Activated effector memory CD4-positive, alpha-beta T cell treated with anti-CD3 and anti-CD28 coated beads, Interleukin-2, amount 50 U/mL, for 16 hours (primary cell): ENCODE measurements at places on chromosomes 3 and 15.

DNA sequence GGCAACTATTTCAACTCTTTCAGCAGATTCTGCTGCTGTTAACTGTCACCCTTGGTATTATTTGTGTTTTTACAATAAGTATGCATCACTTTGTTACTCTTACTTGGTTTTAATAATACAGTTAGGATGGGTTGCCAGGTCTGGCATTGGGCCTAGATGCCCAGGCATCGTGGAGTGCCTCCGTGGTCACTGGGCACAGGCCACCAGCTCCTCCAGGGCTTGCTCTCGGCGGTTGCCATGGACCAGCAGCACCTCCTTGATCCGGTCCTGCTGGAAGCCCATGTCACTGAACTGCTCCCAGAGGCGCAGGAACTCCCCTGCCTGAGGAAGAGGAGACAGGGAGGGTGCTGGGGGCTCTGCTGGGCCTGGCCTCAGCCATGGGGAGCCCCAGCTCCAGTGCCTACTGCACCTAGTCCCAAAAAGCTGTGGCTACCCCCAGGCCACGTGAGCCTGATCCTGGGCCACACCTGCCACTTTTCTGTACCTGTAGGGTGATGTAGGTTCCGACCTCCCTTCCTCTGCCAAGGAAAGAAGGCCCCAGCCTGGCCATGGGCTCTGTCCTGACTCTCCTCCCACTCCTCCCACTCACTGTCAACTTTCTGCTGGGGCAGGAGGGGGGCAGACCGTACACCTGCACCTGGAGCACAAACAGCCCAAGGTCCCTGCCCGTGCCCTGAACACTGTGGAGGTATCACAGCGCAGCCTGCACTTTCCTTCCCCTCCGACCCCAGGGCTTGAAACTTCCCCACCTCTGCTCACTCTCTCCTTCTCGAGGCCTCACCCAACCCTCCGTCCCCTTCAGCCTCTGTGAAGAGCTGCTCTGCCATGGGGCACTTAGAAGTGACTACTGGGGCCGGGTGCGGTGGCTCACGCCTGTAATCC is 16.6 kb downstream of the KBTBD13 start:
- no peak for DNase-seq

DNA sequence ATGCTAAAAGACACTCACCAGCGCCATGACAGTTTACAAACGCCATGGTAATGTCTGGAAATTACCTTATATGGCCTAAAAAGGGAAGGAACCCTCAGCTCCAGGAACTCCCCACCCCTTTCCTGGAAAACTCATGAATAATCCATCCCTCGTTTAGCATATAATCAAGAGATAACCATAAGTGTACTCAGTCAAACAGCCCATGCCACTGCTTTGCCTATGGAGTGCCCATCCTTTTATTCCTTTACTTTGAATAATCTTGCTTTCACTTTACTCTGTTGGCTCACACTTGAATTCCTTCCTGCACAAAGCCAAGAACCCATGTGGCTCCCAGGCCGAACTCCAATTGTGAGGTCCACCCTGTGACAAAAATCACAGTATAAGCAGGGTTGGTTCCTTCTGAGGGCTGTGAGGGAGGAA is 19.1 kb upstream of the FSTL1 start:
- DNase-seq: no peak

- DNase-seq: no peak
Observed at GRCh38 chr3:122913539-122914100, 113.9 kb downstream of the SEMA5B start.

DNA sequence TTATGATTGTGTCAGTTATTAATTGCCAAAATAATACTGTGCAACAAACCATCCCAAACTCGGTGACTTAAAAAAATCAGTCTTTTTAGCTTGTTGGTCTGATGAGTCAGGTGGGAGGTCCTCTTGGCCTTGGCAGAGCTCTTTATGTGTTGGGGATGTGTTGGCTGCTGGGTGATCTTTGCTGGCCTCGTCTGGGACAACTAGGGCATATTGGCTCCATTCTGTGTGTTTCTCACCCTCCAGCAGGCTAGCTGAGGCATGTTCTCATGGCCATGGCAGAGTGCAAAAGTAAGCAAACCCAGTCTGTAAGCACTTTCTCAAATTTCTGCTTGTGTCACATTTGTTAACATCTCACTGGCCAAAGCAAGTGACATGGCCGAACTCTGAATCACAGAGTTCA is 251.6 kb downstream of the RPLP1 start:
- DNase-seq: no peak

GRCh38 chr15:88018869-88019641 is 237.5 kb downstream of the NTRK3 start:
- DNase-seq: no peak

DNA sequence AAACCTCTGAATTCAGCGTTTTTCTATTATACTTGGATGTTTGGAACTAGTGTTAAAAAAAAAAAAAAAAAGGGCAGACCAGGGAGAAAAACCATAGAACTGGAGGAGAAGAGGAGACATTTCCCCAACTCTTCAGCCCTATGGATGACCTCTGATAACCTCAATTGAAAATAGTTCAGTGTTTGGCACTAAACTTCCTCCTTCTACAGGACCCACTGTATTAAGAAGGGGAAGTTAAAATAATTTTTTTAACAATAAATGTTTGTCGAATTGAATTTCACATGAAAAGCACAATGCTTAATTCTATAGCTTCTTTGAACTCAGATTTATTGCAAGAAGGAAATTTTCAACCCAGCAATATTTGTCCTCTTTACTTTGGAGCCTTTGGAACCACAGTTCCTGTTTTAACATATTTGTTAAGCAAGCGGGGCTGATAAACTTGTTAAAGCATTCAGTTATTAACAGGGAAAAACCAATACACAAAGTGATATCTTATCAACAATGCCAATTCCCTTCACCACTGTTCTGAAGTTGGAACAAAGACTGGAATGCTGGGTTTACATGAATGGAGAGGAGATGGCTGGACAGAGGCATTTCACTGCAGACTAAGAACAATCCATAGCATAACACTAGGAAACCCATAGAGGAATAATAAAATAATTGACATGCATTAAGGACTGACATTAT is 3.1 kb upstream of the A4GNT start:
- no peak for DNase-seq

- no peak for DNase-seq
Observed at GRCh38 chr3:70861234-70861633, 548.8 kb upstream of the MDFIC2 start.

- DNase-seq: no peak
Observed at GRCh38 chr3:50642382-50642781, 25.4 kb downstream of the MAPKAPK3 start.

GRCh38 chr3:158205994-158206393 is 96.1 kb downstream of the RSRC1 start:
- DNase-seq: no peak

DNA sequence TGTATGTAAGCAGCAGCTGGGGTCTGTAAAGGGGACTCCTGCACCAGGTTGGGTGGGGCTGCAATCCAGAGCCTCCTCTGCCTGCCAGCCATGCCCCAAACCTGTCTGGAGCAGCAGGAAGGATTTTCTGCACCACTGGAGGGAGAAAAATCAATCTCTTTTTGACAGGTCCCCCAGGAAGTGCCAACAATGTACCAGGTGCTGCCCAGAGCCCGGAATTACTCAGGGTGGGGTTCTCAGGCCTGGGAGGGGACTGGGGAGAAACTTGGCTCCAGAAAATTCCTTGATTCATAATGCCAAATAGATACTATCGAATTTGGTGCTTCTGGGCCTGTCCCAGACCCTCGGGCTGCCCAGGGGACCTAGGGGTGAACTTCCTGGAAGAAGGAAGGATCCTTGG is 52.6 kb downstream of the WNT7A start:
- DNase-seq: no peak

DNA sequence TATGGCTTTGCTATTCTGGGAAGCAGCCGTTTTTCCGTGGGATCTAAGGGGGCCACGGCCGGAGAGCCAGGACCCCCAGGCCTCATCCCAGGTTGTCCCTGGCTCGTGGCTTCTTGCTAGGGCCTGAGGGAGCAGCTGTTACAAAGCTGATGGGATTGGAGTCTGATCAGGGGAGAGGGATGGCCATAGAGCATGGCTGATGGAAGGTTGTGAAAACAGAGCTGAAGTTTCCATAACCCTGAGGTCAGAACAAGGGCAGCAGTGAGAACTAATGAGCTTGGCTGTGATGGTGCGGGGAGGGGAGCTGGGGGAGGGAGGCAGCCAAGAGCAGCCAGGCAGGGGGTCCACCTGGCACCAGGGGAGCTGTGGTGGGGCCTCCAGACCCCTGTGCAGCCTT is 63.0 kb downstream of the LINGO1 start:
- DNase-seq: no peak

- no peak for DNase-seq
Observed at GRCh38 chr3:145893331-145893730, 267.7 kb downstream of the PLOD2 start.

DNA sequence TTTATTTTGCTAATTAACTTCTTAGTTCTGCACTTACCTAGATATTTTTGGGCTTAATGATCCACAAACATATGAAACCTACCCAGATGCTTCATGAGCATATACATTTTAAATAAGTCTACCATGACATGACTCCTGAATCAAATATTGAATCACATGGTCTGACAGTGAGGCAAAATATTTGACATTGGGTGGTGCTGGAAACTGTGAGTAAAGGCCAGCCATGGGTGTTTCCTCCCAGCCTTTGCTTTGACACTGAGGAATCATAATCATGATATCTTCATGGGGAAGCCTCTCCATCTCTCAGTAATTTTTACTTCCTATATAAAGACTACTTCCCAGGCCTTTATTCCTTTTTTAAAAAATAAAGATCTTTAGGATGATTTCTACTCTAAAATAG is 22.8 kb upstream of the SSR3 start:
- DNase-seq: no peak

DNA sequence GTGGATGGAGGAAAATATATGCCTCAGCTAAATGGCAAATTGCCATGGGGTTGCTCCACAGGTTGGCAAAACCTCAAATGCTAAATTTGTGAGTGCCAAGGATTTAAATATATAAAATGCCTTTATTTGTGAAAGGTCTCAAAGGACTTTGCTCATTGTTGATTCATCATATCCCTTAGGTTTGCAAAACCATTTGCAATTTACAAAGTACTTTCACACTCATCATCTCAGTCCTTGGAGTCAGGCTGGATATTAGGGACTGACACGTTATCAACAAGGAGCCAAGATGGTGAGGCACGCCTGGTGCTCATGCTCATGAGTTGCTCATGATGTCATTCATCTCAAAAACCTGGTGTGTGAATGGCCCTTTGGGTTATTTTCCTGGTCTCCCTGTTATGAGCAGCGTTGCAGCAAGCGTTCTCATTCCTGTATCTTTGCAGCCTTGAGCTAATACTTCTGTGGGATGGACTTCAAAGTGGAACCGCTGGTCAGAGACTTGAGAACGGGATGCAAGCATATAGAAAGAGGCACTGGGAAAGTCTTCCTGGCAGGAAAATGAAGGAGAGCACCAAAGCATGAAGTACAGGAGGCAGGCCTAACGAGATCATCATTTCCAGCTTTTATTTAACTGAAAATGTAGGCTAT is 66.0 kb downstream of the MYO1E start:
- DNase-seq: no peak

GRCh38 chr3:123723522-123724168 is 138.8 kb upstream of the HACD2 start:
- DNase-seq: peak; percentile 67

- DNase-seq: no peak
Observed at GRCh38 chr3:30355622-30356021, 250.8 kb upstream of the TGFBR2 start.

DNA sequence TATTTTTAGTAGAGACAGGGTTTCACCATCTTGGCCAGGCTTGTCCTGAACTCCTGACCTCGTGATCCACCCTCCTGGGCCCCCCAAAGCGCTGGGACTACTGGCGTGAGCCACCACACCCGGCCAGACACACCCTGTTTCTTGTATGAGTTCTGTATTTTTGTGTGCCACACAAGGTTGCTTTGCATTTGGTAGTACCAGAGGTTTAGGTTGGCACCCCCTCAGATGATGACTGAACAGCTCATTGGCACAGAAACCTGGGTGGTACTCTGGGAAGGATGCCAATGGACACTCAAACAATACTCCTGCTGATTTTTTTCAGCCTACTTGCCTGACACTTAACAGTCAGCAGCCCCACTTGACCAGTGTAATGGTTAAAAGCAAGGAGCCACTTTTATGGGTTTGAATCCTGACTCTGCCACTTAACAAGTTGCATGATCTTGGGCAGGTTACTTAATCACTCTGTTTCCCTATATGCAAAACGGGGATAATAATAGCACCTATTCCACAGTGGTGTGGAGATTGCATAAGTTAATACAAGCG is 39.2 kb upstream of the BCL2A1 start:
- DNase-seq: no peak

DNA sequence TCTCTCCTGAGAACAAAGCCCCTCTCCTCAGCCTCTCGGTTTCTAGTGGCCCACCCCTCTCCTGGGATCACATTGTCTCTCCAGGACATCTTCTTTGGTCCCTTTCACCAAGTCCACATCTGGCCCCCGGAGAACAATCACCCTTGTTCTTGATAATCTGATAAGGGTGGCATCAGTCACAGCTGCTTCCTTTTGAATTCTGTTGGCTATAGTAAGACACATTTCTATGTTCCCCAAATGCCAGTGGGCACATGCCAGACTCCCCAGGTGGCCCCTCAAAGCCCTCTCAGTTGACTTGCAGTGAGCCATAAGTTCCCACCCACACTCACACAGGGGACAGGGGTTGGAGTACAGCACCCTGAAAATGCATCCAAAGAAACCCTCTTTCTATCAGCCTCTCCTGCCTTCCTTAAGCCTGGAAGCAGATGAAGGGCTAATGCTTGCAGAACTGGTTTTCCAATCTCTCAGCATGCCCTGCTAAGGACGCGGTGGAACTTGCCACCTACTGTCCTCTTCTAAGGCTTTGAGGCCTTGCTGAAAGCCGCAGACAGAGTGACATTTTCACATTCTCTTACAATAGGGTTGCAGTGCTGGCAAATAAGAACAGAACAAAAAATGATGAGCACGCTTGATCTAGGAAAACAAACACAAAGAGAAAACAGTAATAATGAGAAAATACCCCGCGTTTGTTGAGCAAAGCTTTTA is 101.3 kb upstream of the SLCO3A1 start:
- DNase-seq: no peak

DNA sequence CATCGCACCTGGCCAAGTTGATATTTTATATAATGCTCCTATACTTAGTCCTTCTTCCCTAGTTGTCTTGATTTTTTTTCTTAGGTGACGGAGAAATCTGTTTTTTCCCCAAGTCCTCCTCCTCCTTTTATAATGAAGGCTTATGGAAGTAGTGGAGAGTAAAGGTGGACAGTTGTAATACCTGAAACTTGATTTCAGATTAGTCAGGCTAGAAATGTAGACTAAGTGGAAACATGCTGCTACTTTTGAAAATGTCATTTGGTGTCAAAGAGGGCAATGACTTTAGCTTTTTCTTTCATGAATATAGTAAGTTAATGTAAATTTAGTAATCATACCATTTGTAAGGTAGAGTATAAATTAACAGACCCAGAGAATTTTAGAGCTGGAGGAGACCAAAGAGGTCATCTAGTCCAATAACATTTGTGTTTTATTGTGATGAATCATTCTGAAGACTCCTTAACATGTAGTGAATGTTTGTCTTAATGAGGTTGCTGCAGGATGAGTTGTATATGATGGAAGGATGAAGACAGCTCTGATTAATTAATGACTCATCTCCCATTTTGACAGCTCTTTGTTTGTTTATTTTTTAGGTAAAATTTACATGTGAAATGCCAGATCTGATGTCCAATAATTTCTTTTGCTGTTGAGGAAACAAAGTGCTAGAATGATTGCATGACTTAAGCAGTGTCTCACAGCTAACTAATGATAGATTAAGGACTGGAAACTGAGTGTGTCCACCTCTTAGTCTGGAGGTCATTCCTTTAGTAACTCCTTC is 8.7 kb downstream of the CTDSPL2 start:
- DNase-seq: no peak

GRCh38 chr15:61764981-61765380 is 295.3 kb downstream of the VPS13C start:
- no peak for DNase-seq
